ENCODE measurements at places on chromosomes 1 and 21. TPM values are rescaled to one million over a fixed set of nuclear protein-coding genes. Genes with fewer than 3 reads are reported as not detected.

GRCh38 chr1:36257375-36257767 is 33.1 kb downstream of the THRAP3 start:
- no peak for DNase-seq

DNA sequence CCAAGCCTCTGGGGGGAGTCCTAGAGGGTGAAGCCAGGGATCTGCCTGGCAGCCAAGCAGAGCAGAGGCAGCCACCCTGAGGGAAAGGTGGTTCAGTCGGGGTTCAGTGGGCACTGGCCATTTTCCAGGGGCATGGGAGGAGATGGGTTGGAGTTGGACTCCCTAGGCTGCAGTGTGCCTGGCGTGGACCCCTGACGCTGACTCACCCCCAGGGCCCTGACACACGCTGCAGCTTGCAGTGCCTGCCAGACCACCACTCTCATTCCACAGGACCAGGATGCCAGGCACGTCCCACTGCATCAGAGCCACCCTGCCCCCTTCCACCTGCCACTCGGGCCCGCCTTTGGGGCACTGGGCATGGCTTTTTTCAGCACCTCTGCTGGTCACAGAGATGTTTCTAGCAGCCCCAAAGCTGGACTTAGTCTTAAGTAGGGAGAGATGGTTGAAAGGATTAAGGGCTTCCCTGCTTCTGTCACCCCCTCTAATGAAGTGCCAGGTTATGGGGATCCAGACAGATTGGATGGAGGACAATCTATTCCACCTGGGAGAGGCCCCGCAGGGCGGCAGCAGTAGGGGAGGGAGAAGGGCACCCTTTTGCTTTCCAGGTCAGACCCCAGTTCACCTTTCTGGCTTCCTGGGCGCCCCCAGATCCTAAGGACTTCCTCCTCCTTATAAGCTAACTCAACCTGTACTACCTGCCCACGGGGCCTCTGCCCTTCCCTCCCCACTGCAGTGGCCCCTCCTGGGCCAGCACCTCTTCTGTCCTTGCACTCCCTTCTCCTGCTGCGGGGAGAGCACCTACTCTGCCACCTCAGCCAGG is 1.6 kb downstream of the SYT2 start:
- DNase-seq = no peak

GRCh38 chr1:207470927-207471326 is 16.8 kb downstream of the CR2 start:
- no peak for DNase-seq

DNA sequence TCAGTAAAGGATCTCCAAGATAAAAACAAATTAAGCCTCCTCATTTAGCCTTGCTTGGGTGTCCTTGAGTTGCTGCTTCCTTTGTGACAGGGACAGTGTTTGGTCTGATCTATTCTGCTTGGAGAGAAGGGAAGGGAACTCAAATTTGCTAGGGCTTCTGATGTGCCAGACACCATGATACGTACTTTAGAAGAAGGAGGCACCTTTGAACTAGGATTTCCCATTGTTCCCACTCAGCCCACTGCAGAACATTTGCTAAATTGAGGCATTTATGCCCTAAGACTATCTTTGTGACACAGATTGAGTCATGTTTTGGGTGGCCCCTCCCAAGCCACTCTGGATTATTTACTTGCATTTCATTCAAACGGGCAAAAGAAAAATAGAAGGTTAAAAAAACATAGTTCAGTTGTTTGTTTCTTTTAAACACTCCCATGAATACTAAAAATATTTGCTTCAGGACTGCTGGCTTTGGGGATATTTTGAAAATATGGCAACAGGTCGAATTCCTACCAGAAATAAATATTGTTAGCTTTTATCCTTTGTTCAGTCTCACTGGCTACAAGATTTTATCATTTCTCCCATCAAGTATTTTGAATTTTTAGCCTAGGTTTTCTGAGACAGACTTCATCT is 81.9 kb upstream of the WLS start:
- no peak for DNase-seq

- no peak for DNase-seq
Observed at GRCh38 chr1:223088713-223089240, 54.3 kb downstream of the TLR5 start.

Gene PBXIP1
- 106 TPM for total RNA-seq

Gene FMO4
- 9.6 TPM for total RNA-seq

Gene OPTC
- not detected for total RNA-seq

Gene COL24A1
- 3.0 TPM for total RNA-seq

Gene AK2
- 95.6 TPM for total RNA-seq

Gene EXO1
- 1.5 TPM for total RNA-seq
